ENCODE measurements at places on chromosomes 16 and 17.

- DNase-seq = no peak
Observed at GRCh38 chr17:64783556-64784352, 121.6 kb upstream of the SMURF2 start.

DNA sequence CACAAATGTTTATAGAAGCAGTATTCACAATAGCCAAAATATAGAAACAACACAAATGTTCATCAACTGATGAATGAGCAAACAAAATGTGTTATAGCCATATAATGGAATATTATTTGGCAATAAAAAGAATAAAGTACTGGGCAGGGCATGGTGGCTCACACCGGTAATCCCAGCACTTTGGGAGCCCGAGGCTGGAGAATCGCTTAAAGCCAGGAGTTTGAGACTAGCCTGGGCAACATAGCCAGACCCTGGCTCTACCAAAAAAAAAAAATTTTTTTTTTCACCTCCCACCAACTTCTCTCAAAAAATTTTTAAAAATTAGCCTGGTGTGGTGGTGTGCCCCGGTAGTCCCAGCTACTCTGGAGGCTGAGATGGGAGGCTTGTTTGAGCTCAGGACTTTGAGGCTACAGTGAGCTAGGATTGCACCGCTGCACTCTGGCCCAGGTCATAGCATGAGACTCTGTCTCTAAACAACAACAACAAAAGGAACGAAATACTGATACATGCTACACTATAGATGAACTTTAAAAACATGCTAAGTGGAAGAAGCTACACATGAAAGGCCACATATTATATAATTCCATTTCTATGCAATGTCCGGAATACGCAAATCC, 10.7 kb upstream of the PECAM1 start:
- DNase-seq = no peak

DNA sequence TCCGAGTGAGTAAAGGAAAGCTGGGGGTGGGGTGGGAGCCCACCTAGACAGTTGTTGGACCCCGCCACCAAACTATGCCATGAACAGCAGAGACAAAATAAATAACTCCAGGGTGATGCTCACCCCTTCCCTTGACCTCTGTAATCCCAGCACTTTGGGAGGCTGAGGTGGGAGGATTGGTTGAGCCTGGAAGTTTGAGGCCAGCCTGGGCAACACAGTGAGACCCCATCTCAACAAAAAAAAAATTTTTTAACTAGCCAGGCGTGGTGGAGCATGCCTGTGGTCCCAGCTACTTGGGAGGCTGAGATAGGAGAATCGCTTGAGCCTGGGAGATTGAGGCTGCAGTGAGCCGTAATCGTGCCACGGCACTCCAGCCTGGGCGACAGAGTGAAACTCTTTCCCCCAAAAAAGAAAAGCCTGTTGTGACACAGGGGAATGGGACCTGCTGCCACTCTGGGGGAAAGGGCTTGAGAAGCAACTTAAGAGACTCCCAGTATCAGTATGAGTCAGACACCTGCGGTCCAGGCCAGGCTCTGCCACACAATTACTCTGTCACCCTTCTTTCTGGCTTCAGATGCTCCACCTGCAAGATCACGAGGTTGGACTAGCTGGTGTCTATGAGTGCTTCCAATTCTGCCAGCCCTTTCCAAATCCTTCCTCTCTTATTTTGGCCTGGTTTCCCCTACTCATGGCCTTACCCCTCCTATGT, 5.0 kb downstream of the SGCA start:
- no peak for DNase-seq

- DNase-seq = no peak
Observed at GRCh38 chr17:7916808-7917207, 719 bp upstream of the RNF227 start.

DNA sequence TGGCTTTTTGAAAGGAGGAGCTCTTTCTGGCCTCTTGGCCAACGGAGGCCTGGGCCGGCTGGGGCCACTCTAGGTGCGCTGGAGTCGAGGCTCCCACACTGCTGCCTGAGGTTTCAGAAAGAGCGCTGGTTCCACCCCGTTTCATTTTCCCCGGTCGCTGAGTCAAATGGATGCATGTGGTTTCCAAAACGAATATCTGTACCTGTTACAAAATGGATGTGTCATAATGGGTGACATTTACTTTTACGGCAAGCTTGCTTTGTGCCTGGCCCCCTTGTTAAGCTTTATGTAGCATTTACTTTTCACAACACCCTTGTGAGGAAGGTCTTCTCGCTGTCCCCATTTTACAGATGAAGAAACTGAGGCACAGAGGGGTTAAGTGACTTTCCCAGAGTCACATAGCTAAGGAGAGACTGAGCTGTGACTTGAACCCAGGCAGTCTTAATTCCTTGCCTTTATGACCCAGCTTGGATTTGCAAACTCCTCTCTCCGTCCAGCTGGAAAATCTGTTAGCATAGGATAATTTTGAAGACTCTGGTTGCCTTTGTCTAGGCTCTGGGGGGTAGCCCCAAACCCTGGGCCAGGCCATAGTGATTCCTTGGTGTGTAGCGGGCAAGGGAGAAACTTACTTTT, 10.6 kb downstream of the KSR1 start:
- peak; percentile 46 for DNase-seq

- no peak for DNase-seq
Observed at GRCh38 chr16:83689385-83689831, 118.4 kb upstream of the HSBP1 start.

- no peak for DNase-seq
Observed at GRCh38 chr17:66190738-66191592, 968 bp downstream of the CEP112 start.

GRCh38 chr17:46059486-46059885, 60.4 kb downstream of the STH start:
- DNase-seq = no peak

DNA sequence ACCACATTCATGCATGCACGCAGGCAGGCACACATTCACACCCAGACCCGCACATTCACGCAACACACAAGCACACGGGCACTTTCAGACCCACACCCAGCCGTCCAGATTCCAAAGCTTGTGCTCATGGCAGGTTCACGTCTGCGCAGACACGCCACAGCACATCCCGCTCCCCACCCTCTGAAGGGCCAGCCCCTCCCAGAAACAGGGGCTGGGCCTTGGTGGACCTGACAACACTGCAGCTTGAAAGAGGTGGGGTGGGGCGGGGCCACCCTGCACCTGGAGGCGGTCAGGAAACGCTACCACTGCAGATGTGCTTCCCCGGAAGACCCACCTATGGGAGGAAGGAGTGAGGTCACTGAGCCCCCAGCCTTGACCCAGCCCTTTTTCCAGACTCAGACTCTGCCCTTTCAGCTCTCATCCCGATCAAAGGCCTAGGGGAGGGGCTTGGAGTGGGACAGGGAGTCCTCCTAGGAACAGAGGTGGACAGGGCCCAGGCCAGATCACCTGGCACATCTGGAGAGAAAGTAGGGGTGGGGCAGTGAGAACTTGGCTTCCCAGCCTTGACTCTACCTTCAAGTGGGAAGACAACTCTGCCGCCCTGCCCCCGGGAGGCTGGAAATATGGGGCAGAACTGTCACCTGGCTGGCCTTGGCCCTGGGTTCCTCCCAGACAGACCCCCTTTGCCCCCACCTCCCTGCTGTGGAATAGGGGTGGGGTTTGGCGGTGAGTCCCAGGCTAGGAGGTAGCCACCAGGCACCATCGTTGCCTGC, 11.0 kb downstream of the P3H4 start:
- no peak for DNase-seq

- peak; percentile 36 for DNase-seq
Observed at GRCh38 chr17:82267575-82268379, 5.7 kb downstream of the CSNK1D start.

DNA sequence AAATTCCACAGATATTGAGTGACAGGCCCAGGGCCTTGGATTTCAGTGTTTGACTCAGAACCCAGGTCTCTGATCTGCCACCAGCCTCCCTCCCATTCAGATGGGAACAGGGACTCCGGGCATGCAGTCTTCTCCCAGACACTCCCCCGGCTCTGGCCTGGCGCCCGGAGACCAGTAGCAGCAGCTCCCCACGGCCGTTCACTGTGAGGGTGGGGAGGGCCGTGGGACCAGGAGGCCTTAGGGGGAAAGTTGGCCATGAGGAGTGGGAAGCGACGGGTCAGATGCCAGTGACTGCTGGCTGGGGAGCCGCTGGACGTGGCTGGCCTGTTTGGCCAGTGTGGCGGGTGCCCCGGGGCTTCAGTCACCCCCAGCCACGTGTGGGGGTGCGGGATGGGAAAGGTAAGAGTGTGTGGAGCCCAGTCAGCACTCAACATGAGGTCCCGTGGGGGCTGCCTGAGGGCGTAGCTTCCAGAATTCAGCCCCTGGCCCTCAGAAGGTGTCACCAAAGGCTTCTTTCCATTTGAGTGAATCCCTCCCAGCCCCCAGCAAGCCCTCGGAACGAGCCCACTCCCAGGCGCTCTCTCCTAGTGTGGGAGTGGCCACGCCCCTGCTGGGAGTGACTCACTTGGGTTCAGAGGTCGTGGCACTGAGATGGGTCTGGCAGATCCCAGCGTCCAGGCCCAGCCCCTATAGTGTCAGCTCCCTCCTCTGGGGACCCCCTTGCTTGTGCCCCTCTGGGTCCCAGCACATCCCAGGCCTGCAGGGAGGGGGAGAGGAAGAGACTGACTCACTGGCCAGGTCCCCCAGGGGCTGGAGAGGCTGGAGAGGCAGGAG, 309.4 kb downstream of the SEC14L1 start:
- peak; percentile 68 for DNase-seq

DNA sequence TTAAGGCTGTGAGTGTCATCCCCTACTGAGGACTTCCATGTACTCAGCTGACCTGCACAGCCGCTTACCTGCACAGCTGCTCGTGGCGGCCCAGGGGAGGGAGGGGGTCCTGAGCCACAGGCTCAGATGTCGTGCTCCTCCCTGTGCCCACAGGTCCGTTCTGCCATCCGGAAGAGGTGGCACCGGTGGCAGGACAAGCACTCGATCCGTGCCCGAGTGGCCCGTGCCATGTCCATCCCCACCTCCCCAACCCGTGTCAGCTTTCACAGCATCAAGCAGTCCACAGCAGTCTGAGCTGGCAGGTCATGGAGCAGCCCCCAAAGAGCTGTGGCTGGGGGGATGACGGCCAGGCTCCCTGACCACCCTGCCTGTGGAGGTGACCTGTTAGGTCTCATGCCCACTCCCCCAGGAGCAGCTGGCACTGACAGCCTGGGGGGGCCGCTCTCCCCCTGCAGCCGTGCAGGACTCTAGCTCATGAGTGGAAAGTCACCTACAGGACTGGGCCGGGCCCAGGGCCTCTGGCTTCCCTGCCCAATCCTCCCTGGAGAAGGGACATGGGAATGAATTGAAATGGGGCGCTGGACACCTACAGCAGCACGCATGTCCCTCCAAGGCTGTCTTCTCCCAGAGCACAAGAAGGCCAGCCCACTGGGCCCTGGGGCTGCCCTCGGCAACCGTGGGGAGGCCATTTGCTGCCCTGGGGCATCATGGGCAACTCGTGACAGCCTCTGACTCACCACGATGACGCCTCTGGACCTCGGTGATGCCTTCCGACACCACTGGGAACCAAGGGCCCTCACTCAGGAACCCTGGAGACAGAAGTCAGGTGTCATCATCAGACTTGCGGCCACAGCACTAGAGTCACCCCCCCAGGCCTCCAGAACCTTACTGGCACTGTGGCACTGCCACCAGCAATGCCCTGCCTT, 9.9 kb upstream of the SPPL2C start:
- no peak for DNase-seq

DNA sequence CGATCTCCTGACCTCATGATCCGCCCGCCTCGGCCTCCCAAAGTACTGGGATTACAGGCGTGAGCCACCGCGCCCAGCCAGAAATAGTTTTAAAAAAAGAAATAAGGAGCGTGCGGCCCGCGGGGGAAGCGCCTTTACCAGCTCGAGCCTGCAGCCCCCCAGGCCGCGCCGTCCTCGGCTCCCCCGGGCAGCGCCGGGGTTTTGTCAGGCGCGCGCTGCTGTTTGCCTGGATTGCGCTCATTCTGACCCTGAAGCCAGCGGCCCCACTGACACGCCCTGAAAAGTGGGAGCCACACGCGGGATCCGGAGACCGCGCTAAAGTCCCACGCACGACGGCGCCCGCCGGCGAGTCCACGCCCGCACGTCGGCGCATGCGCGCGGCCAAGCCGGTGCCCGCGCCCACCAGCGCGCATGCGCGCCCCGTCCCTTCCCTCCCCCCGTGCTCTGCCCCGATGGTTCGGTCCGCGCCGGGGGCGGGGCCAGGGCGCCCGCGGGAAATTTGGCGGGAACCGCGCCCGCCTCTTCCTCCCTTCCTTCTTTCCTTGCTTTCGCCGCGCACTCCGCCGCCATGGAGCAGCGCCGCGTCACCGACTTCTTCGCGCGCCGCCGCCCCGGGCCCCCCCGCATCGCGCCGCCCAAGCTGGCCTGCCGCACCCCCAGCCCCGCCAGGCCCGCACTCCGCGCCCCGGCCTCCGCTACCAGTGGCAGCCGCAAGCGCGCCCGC, at the start of gene CDT1:
Gene CDT1, plus strand, starts transcription at position 526 of the 724 bp plus-strand sequence. Its CDS starts 43 bp downstream, at position 569.
- peak; percentile 79 for DNase-seq

DNA sequence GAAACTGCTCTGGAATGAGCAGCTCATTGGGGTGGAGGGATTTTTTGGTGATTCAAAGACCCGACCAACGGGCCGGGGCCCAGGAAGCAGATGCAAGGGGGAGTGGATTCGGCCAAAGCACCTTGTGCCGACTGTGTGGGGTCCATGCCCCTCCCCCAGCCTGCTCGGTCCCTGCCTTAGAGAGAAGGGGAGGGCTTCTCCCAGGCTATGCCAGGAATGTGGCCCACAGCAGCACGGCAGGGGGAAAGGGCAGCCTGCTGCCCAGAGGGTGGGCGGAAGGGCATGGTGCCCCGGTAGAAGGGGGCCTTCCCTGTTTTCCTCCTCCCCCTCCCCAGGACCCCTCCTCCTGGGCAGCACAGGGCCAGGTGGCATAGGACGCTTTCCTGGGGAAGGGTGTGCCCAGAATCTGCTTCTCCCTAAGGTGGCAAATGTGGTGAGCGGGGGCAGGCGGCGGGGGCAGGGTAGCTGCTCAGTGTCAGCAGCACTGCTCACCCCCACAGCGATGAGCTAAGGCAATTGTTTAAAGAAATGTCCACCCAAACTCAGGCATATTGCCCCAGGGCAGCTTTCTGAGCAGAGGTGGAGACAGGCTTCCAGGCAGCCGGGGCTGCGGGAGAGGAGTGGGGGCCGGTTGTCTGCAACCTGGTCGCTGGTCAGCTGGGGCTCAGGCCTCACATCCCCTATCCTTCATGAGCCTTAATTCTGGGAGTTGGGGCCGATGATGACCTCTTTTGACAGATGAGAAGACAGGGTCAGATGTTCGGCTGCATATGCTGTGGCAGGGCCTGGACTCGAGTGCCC, 33.9 kb upstream of the MLKL start:
- DNase-seq = no peak

GRCh38 chr17:7836596-7837407, 2.8 kb downstream of the KDM6B start:
- DNase-seq = no peak
